Activated CD4-positive, alpha-beta T cell treated with anti-CD3 and anti-CD28 coated beads, Interleukin-2, amount 50 U/mL, for 16 hours (primary cell): ENCODE measurements at places on chromosomes 12 and 14.

GRCh38 chr14:29126865-29127264, 360.3 kb downstream of the FOXG1 start:
- DNase-seq, result no peak

DNA sequence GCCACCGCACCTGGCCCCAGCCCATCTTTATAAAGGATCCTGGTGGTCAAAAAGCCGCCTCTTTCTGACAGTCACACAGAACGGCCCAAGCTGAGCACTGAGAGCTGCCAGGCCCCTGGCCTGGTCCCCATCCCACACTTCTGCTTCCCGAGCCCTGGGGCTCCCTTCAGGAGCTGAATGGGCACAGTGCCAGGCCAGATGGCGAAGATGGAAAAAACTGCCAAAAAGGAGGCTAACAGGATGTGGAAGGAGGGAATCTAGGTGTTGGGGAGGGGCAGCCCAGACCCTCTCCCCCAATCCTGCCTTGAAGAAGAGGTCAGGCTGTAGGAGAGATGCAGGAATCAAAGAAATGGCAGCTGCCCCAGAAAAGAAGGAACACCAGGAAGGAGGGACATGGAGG, 5.0 kb downstream of the LPAR5 start:
- DNase-seq, result no peak

- peak; percentile 64 for DNase-seq
Measured at GRCh38 chr14:58166005-58166983, 14.3 kb upstream of the ARMH4 start.

DNA sequence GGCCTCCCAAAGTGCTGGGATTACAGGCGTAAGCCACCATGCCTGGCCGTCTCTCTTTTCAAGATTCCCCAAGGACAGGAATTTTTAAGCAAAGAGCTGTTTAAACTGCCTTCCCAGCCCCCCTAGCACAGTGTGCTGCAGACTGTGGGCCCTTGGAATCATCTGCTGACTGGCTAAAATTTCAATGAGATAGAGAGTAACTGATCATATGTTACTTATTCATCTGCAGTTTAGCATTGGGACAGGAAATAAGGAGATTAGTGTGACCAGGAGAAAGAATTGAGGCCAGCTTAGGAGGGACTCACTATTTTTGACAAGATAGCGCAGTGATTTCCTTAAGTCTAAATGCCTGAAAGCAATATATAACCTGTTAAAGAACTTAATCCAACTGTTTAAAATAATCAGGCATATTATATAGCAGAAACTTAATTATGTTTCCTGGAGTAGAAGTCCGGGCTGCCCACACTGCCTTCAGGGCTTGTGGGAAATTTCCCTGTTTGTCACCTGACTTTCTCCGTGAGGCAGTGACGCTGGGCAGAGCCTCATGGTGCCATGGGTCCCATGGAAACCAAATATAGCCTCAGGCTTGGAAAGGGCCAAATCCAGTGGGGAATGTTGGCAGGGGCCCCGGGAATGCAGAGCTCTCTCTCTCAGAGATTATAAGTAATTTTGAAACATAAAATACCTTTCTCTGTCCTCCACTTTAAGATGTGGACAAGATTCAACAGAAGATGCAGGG, 22.8 kb upstream of the CEBPE start:
- no peak for DNase-seq

DNA sequence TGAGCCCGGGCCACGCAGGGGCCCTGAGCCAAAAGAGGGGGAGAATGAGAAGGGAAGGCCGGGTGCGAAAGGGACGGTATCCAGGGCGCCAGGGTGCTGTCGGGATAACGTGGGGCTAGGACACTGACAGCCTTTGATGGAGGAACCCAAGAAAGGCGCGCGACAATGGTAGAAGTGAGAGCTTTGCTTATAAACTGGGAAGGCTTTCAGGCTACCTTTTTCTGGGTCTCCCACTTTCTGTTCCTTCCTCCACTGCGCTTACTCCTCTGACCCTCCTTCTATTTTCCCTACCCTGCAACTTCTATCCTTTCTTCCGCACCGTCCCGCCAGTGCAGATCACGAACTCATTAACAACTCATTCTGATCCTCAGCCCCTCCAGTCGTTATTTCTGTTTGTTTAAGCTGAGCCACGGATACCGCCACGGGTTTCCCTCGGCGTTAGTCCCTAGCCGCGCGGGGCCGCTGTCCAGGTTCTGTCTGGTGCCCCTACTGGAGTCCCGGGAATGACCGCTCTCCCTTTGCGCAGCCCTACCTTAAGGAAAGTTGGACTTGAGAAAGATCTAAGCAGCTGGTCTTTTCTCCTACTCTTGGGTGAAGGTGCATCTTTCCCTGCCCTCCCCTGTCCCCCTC, 3.0 kb downstream of the SSTR1 start:
- DNase-seq, result no peak

- DNase-seq, result no peak
Measured at GRCh38 chr14:98200601-98201000, 1071.4 kb downstream of the BCL11B start.

DNA sequence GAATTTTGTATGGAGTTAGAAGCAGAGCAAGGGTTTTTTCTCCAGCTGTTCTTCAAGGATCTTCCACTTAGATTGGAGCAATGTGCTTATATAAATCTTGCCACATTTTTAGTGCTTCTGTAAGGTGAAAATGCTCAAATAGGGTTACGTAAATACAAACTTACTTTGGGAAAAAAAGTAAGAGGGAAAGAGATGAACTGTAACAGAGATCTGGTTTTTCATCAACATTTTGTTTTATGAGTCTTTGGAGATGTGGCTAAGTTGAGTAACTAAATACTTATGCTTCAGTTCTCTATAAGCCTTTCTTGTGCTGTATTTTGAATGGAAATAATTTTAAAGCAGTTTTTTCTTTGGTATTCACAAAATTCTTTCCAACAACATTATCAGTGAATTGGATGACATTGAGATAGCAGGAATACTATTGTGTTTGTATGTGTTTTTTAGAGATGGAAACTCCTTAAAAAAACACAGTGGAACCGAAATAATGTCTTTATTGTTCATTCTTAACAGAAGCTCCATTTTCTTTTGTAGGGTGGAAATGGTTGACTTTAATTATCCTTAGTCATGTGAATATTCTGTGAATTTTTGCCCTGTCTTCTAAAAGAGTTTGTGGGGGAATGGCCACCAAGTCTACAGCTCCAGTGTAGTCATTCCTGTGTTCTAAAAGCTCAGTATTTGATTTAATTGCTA, 45.7 kb downstream of the NPAS3 start:
- DNase-seq, result no peak

DNA sequence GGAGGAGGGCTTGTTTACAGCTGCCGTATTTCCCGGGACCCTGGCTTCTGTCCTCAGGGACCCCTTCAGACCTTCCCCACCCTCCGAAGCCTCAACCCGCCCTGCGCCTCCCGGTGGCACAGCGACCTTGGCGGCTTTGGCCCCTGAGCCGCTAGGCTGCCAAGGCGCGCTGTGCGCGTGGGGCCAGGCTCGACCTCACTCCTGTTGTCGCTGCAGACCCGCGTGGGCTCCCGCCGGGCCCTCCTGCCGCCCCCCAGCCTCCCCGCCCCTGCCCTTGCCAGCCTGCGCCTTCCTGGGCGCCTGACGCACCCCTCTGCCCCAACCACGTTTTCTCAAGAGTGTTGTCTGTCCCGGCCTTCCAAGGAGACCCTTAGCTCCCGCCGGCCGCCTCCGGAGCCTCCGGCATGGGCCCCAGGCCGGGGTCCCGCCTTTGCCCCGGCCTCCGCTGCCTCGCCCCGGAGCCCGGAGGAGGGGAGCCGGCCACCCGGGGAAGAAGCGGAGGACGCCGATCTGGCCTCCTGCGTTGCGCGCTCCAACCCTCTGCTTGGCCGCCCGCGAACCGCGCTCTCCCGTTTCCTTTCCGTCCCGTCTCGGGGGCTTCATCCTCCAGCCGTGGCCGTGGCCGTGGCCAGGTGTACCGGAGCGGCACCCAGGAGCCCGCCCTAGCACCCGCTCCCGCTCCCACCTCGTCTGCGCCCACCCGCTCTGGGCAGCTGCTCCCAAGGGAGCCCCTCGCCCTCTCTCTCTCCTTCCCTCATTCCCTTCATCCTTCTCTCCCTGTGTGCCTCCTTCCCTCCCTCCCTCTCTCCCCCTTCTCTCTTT, 19.9 kb downstream of the PPP2R5C start:
- no peak for DNase-seq

- no peak for DNase-seq
Measured at GRCh38 chr14:104359969-104360442, 219.6 kb upstream of the C14orf180 start.

- DNase-seq, result peak; percentile 90
Measured at GRCh38 chr14:70886421-70887206, 20.6 kb upstream of the PCNX1 start.

DNA sequence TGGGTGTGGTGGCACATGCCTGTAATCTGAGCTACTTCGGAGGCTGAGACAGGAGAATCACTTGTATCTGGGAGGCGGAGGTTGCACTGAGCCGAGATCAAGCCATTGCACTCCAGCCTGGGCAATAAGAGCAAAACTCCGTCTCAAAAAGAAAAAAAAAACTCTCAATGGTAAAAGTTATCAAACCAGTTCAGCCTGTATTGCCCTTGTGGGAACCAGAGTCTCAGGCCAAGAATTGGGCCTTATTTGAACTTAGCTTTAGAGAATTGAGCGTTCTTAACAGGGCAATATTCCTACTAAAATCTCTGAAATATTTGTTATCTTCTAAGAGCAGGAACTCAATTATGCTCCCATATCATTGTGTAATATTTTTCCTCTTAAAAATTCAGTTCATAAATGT, 7.7 kb upstream of the MDM2 start:
- no peak for DNase-seq

DNA sequence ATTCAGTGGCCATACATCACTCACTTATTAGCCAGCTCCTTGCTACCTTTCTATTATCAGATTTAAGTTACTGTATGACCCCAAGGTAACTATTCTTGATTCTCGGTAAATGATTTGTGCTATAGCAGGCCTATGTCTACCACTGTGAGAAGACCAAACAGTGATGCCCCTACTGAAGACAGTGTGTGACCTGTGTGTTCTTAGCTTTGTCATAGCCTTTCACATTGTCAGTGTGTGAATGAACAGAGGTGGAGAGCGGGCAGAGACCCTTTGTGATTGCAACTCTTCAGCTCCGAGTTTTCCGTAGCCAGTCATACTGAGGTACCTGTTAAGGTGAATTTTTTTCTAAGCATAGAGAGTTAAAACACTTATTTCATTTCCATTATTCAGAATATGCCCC, 294.0 kb downstream of the LRFN5 start:
- no peak for DNase-seq
